ENCODE measurements at places on chromosomes 2 and 18. TPM values are rescaled to one million over a fixed set of nuclear protein-coding genes. Genes with fewer than 3 reads are reported as not detected.

DNA sequence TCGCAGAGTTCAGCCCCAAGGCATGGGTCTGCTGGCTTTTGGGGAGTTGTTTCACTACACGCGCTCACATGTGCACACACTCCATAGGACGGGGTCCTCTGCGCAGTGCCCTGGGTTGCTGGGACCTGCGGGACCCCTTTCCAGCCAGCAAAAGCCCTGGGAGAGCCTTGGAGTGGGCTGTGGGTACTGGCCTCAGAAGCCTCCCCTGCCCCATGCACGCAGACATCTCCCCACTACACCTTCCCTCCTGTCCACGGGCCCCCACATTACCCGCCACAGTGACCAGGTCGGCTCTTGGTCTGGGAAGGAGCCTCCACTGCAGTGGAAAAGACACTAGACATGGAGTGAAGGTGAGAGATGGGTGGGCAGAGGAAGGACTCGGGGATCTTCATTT lies 48.5 kb downstream of the FAM168B start:
- DNase-seq: no peak

- no peak for DNase-seq
Observed at GRCh38 chr2:47558116-47558767, 155.3 kb downstream of the MSH2 start.

DNA sequence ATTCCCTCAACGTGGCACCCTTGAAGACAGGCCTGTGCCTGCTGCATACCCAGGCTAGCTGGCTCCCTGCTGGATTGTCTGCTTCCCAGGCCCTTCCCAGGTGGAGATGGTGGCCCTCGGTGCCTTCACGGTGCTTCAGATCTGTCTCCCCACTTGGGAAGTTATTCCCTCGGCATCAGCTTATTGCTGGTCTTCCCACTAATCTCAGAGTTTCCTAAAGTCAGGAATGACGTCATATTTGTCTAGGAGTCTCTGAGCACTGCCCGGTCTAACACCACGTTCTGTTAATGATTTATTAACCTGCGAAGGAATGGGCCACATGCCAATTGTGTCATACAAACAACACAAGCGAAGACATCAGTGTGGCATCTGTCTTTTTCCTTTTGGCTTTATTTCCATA lies 269.8 kb upstream of the ID2 start:
- no peak for DNase-seq

DNA sequence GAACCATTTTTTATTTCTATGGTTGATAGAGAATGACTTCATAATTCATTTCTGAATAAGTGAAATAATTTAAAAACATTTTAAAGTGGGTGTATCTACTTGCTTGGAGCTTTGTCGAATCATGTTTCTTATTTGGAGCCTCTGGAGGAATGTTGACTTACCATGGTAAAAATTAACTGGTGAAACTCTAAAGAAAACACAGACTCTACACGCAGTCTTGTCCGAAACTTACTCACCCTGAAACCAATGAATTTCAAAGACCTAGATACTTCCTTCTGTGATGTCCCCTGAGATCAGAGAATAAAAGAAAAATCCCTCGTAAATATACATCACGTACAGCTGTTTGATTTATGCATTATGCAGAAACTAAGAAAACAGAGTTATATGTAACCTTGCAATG lies 665.2 kb upstream of the NRXN1 start:
- DNase-seq: no peak

DNA sequence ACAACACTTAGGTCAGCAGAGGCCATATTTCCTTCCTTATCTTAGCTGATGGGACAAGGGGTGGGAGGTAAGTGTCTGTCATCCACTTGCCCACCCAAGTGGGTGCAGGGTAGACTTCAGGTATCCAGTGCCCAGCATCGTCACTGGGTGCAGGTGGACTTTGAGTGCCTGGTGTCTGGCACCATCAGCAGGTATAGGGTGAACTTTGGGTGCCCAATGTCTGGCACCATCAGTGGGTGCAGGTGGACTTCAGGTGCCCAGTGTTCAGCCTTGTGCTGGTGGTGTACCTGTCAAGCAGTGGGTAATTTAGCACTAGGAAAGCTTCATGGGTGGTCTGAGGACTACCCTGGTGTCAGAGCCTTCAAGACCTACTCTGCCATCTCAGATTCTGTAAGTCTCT lies 175.6 kb downstream of the SEPTIN10 start:
- DNase-seq: no peak

DNA sequence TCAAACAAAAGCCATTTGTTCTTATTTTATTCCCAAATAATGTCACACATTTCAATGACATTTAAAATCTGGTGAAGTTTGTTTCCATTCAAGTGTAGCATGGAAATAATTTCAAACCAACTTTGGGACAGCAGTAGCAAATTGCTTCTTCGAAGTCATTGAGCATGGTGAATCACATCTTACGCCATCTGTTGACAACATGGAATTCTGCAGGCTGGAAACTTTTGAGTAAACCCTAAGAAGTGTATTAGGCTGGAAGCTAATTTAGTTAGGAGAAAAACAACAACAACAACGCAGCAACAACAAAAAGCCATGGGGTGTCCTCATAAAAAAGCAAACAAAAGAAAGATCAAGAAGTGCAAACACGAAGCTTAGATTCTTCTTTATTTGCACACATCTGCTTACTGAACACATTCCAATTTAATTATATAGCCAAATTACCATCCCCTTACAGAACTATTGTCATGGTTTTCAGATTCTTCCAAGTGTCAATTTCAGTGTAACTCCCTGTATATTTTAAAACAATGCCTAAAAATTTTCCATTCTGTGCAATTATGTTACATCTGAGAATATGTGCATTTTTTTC lies 659.0 kb upstream of the CDH7 start:
- no peak for DNase-seq

COQ10B gene
- 25.7 TPM for total RNA-seq

GRCh38 chr2:5479265-5479928 lies 212.8 kb upstream of the SOX11 start:
- no peak for DNase-seq

DNA sequence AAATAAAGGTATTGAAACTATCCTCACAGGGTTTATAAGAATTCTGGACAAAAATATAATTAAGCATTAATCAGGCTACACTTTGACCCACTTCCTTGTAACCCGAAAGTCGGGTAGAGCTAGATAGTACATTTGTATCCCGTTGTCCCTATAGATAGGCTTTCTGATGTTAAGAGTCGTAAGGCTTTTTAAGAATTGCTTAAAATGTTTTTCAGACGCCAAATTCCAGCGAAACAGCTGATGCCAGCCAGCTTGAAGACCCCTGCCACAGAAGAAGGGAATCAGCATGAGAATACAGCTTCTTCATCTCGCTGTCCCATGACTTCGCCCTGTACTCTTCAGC lies 962 bp upstream of the GPR155 start:
- no peak for DNase-seq

All from dorsolateral prefrontal cortex (tissue), 122 donors.